Stimulated activated CD4-positive, alpha-beta T cell treated with anti-CD3 and anti-CD28 coated beads, Interleukin-4, amount 100 ng/mL, for 4 hours (primary cell): ENCODE measurements at places on chromosomes 2 and 18.

- DNase-seq: no peak
Measured at GRCh38 chr2:102337481-102338386, 17.9 kb upstream of the IL18R1 start.

DNA sequence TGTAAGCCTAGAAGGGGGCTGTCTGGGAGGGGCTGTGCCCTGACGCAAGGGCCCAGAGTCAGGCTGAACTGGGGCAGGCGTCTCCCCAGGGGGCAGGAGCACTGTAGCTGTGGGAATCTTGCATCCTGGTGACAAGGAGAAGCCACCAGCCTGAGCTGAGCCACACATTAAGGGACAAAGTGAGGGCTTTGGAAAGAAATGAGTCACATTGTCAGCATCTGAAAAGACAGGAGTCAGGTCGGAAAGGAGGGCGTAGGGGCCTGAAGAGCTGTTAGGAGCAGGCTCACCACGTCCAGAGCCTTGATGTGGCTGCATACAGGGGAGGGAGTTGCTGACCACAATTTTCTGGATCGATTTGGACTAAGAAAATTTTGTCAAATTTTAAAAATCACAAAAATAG is 298.6 kb downstream of the CYP26B1 start:
- no peak for DNase-seq

DNA sequence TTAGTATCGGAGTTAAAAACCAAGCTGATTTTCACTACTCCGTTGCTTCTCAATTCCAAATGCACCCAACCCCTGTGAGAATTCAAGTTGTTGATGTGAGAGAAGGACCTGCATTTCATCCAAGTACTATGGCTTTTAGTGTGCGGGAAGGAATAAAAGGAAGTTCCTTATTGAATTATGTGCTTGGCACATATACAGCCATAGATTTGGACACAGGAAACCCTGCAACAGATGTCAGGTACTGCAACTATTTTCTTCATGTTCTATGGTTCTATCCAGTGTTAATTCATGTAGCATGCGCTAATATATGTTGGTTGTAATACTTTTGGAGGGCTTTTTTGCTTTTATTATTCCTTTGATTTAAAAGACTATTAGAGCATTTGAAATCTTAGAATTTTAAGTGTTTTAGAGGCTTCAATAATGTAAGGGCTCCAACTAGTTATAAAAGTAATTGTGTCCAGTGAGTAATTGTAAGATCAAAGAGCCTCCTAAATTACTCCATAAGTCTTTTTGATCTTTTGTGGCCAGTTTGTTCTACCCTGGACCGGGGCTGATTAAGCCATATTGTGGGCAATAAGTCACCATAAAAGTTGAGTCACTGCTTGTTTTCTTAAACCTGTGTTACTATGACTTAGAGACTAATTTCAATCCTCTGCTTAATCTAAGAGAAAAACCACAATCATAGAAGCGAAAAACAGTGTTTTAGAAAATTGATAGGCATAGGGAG is 22.9 kb downstream of the DSG4 start:
- DNase-seq: no peak

DNA sequence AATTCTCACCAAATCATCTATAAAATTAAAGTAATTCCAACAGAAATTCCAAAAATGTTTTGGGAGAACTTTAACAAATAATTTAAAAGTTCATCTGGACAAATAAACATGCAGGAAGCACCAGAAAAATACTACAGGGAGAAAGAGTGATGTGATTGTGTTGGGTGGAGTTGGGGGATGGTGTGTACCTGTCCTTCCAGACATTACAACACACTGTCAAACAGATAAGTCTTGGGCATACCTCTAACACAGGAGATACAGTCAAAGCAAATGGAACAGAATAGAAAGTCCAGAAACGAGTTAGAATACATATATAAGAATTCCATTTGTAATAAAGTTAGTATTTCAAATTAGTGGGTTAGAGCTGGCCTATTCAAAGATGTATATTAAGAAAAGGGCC is 22.6 kb downstream of the METTL8 start:
- no peak for DNase-seq

- no peak for DNase-seq
Measured at GRCh38 chr18:76564117-76564516, 69.1 kb upstream of the ZNF516 start.

DNA sequence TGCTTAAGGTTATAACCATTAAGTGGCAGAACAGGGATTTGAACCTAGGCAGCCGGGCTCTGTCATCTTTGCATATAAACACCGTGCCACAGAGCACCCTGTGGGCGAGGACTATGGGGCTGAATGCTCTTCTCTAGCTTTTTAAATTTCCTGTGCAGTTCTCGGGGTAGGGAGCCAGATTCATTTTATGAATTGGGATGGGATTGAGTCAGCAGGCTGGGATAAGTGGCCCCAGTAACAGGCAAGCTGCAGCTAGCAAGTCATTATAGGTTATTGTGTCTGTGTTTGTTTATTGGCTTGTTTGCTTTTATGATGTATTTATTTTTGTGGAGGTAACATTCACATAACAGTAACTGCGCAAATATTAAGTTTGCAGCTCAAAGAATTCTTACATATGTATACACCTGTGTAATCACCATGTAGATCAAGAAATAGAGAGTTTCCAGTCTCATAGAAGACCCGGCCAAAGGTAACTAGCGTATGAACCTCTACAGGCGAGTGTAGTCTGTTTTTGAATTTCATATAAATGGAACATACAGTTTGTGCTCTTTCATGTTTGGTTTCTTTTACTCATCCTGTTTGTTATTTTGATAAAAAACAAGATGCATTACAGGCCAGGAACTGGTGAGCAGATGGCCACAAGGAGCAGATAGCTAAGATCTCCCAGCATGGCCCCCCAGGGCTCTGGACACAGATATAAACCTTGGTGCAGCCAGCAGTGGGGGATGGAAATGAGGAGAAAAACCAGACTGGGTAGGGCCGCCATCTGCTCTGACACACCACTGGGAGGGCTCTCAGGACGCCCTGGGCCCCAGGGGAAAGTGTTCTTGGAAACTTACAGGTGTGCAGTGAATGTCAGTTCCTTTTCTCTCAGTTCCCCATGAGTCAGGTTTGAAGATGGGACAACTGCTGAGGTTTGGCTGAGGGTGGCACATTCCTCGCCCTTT is 49.2 kb upstream of the GPR155 start:
- DNase-seq: no peak

DNA sequence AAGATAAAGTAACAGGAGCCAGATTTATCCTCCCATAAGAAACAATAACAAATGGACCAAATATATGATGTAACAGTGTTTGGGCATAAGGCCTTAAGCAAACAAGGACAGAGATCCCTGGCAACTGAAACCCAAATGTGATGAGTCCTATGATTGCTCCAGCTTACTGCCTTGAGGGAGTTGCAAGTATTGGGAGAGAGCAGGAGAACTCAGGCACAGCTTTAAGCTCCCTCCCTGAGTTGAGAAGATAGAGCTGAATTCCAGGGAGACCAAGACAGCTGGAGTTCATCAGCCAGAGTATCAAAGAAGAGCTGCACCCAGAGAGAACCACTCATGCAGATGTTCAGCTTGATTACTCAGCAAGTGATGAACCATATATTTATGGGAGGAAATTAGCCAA is 814.5 kb upstream of the RAB6C start:
- no peak for DNase-seq

GRCh38 chr2:230821991-230822520 is 42.7 kb upstream of the ITM2C start:
- DNase-seq: no peak

- DNase-seq: no peak
Measured at GRCh38 chr2:227881866-227882517, 10.6 kb downstream of the DAW1 start.

DNA sequence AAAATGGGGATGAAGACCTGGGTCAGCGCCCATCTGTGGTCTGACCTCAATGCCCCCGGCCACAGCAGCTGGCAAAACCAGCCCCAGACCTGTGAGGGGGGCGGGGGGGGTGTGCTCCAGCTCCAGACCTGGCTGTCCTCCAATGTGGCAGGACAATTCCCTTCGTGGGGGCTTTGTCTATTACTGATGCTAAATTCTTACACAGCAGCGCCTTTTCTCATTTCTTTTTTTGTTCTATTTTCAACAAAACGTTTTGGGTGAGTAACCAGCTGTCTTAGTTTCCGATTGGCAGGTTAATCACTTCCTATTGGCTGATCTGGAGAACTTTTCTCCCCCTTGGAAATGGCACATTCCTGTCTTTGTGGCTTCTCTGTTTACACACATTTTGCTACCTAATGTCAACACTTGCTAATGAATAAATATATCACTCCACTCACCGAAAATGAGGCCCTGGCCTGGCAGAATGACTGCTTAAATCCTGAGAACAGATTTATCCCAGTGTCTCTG is 4.4 kb downstream of the SMAD7 start:
- no peak for DNase-seq

DNA sequence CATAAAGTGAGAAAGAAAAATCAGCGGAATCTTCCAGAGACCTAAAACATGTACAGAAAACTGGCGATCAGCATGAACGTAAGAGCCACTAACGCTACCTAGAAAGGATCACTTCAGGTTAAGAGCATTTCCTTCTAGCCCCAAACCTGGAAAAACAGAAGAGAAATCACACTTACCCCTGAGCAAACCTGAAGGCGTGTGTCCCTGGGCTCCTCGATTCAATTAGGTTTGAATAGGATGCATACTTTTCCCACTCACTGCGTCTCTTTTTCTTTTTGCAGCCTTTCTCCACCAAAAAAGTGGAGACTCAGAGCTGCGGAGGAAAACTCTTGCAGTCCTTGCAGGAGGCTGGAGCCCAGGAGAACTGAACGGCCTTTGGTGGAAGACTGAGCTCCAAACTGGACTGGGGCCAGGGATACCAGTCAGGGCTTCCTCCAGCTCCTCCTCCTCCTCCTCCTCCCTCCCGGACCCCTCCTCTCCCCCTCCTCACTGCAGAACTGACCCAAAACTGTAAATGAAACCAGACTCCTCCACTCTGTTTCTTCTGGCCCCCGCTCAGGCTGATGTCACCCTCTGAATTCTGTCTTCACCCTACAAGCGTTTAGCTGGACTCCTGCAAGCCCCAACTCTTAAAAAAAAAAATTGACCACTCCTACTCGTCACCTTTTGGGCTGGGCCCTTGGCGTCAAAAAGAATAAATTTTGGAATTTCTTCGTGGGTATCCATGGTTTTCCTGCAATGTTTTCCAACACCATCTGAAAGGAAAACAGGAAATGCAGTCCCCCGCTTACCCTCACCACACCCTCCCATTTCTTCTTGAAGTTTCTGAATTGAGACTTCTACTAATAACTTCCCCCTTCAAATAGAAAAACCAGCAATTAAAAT is at the start of gene COL6A3:
COL6A3 (minus strand) TSS at position 388 of the 885 bp plus-strand sequence. CDS start 17,347 bp downstream, outside the sequence.
- no peak for DNase-seq

DNA sequence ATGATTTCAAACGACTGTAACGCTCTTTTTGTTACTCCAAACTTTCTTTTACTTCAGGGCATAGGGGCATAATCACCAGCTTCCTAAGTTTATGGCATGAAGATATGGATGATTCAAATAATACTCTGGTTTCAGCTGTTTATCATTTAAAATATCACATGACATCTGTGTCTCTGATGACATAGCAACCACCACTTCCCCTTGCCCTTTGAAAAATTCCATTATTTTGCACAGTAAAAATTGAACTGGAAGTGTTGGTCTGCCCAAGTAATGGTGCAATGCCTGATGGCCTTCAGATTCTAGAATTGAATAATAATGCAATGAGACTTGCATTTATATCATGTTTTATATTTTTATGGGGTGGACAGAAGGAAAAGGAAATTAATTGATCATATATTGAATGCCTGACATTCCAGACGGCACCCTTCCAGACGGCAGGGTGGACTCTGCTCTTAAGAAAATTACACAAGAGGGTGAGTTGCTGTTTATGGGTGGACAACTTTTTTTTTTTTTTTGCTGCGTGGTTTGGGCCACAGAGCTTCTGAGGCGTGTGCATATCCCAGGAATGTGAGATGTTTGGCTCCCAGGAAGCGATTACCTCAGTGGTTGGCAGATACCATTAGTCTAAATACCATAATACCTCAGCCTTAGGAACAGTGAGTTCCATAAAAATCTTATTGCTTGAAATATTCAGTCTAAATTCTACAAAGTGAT is 101.7 kb upstream of the ZNF521 start:
- no peak for DNase-seq

DNA sequence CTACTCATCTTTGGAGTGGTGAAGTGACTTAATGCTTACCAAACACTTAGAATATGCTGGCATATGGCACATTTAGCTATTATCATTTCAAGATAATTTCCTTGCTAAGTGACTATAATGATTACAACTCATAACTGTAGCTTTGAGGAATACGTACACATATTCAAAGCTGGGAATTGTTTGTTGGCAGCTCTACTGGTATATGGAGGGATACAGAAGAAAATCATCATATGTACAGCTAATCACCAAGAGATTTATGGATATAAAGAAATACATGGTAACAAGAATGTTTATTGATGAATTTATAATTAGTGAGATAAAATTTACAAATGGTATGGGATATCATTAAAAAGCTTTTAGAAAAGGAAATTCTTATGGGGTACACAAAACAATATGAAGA is 207.2 kb downstream of the GALNT13 start:
- no peak for DNase-seq

GRCh38 chr18:49944663-49945062 is 131.3 kb upstream of the ACAA2 start:
- no peak for DNase-seq

DNA sequence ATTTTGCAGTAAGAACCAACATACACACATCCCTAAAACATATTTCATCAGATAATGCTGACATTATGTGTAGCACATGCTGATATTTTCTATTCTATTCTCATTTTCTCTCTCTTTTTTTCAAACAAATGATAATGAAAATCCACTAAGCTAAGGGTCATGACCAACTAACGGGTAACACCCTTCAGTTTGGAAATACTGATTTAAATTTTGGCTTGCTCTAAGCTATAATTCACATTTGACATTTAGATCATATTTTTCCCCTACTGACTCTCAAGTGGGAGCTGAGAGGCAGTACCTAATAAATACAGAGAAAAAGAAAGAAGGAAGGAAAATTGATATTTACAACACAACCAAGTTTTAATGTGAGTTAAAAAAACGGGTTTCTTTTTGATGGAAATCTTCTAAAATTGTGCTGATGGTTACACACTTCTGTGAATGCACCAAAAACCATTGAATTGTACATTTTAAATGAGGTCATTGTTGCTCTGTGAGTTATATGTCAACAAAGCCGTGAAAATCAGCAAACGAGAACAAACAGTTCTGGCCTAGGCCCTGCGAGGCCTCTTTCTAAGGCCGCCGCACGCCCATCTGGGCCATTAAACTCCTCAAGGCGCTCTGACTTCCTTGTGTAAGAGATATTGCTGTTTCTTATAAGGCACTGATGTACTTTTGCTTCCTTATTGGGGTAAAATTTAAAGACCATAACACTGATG is 124.2 kb downstream of the GALR1 start:
- no peak for DNase-seq

DNA sequence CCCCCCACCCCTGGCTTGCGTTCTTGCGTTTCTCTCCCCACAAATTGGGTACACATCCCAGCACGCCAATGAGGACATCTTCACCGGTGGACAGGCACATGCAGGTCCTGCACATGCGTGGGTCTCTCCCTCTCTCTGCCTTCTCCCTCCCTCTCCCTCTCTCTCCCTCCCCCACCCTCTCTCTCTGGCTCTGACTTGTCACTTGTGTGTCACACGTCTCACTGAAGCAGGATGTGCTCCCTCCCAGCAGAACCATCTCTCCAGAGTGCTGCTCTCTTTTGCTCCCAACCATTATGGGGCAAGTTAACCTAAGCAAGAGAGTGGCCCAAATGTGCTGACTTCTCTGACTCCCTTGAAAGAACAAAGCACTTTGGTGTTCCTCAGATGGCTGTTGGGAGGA is 120.8 kb upstream of the CAB39 start:
- no peak for DNase-seq
